Dermis microvascular lymphatic vessel endothelial cell (primary cell): ENCODE measurements at places on chromosomes 3 and 15.
A peak's percentile ranks its signal among the peaks of the same experiment; 100 is the strongest.

GRCh38 chr3:111809186-111809585 lies 49.9 kb upstream of the PHLDB2 start:
- no peak for DNase-seq

DNA sequence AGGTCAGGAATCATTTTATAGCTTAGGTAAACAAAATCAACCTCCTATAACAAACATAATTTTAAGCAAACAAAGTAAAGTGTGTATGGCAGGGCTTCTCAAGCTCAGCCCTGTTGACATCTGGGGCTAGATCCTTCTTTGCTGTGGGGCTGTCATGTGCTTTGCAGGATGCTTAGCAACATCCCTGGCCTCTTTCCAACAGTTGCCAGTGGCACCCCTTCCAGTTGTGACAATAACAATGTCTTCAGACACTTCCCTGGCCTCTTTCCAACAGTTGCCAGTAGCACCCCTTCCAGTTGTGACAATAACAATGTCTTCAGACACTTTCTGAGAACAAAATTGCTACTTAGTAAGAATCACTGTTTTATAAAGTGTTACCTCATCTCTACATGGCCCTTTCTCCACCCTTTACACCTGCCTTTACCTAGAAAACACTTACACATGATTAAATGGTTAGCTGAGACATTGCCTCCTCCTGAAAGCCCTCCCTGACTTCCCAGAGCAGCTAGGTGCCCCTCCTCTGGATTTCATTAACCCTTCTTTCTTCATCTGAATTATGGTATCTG lies 194.0 kb upstream of the LMCD1 start:
- DNase-seq, result no peak

- no peak for DNase-seq
These were observed 62.7 kb downstream of the TJP1 start for GRCh38 chr15:29759596-29759995.

DNA sequence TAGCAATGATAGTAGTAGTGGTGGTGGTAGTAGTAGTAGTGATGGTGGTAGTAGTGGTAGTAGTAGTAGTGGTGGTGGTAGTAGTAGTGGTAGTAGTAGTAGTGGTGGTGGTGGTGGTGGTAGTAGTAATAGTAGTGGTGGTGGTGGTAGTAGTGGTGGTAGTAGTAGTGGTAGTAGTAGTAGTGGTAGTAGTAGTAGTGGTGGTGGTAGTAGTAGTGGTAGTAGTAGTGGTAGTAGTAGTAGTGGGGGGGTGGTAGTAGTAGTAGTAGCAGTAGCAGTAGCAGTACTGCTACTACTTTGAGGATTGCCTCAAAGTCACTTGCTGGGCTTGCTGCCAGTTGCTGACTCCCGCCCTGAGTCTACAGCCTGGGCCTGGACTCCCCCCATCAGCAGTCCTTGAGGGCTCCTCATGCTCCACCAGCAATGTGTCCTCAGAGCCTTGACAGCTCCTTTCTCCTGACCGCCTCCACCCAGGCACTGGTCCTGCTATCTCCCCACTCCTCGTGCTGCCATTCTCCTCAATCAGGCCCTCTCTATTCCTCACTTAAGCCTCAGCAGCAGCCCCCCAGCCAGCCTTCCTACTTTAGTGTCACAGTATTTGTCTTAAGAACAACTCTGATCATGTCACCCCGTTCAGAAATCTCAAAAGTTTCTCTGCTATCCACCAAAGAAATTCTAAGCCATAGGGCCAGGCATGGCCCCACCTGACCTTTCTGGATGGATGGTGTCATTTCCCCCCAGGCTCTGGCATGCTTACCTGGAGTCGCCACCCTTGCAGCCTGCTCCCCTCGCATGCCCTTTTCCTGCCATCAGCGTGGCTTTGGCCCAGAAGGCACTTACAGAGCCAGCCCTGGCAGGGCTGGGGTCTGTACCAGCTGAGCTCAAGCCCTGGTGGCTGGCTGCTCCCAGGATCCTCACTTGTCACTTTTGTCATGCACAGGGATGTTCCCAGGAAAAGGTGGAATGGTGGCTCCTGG lies 45.6 kb downstream of the DLEC1 start:
- peak; percentile 10 for DNase-seq

- no peak for DNase-seq
These were observed 47.6 kb upstream of the CD200R1L start for GRCh38 chr3:112894258-112894657.

DNA sequence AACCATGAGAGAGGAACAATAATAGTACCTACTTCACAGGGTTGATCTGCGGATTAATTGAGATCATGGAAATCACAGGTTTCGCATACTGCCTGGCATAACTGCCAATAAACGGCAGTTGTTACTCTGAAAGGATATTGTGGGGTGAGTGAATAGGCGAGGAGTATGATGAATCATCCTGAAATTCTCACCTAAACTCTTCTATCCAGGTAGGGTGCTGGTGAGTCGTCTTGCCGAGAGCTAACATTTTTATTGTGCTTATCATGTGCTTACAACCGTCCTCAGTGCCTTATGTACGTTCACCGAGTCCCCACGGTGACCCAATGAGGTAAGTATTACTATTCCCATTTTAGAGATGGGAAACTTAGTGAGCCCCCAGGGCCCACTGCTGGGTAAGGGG lies 52.4 kb upstream of the SRGAP3 start:
- no peak for DNase-seq

- peak; percentile 72 for DNase-seq
These were observed 24.6 kb upstream of the AP4E1 start for GRCh38 chr15:50883903-50884302.

GRCh38 chr15:75646944-75647364 lies 758 bp upstream of the SNX33 start:
- DNase-seq, result no peak

DNA sequence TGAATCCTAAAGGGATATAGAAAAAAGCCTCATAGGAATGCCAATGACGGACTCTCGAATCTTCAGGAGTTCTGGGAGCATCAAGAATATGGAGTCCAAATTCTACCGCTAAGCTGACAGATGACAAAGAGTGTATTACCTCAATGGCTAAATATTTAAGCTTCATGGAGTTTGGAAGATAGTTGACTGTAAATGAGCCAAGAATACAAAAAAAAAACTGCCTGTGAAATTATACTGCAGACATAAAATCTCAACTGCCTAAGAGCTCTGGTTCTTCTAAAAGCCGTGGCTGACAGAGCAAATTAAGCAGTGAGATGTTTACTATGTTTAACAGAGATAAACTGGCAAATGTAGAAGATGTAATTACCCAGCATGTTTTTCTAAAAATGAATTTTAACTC lies 140.0 kb downstream of the GADL1 start:
- DNase-seq, result no peak

DNA sequence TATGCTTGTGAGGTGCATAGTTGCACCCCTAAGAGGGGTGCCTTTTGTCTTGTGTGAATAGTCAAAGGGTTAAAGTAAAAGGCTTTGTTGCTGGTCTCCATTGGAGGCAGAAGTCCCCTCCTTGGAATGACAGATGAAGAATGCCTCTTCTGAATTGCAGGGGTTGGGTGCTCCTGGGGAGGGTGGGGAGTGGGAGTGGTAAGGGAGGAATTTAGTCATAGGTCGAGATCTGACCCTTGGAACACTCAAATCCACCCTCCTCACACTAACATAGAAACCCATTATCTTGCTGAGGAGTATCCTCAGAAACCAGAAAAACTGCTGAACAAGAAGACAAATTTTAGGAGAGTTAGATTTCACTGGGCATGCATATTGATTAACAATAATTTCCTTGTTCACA lies 4.7 kb downstream of the CTXND1 start:
- no peak for DNase-seq

GRCh38 chr15:56950979-56951378 lies 32.5 kb downstream of the TCF12 start:
- no peak for DNase-seq

- no peak for DNase-seq
These were observed 271.4 kb downstream of the ARRDC4 start for GRCh38 chr15:98231696-98232440.

DNA sequence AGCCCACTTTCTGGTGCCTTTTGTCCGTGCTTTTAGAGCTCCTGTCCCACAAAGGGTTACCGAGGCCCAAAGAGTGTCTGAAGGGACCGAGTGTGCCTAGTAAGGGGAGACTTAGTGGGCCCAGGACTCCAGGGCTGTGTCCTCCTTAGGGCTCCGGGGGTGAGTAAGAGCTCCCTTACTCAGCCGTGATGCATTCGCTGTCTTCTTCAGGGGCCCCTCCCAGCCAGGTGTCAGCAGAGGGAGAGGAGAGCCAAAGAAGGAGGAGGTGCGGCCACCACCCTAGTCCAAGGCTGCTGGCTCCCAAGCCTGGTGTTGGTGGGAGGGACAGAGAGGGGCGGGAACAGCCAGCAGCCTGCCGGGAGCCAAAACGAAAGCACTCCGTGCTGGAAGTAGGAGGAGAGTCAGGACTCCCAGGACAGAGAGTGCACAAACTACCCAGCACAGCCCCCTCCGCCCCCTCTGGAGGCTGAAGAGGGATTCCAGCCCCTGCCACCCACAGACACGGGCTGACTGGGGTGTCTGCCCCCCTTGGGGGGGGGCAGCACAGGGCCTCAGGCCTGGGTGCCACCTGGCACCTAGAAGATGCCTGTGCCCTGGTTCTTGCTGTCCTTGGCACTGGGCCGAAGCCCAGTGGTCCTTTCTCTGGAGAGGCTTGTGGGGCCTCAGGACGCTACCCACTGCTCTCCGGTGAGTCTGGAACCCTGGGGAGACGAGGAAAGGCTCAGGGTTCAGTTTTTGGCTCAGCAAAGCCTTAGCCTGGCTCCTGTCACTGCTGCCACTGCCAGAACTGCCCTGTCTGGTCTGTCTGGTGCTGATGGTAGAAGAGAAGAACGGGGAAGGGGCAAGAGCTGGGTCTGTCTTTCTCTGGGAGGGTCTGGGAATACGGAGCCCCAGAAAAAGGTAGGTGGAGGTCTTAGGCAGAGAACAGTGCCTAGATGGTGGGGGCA lies at the start of gene IL17RC:
IL17RC (plus strand) TSS at position 365 of the 947 bp plus-strand sequence; CDS start at position 583, 218 bp downstream.
- DNase-seq, result peak; percentile 39

DNA sequence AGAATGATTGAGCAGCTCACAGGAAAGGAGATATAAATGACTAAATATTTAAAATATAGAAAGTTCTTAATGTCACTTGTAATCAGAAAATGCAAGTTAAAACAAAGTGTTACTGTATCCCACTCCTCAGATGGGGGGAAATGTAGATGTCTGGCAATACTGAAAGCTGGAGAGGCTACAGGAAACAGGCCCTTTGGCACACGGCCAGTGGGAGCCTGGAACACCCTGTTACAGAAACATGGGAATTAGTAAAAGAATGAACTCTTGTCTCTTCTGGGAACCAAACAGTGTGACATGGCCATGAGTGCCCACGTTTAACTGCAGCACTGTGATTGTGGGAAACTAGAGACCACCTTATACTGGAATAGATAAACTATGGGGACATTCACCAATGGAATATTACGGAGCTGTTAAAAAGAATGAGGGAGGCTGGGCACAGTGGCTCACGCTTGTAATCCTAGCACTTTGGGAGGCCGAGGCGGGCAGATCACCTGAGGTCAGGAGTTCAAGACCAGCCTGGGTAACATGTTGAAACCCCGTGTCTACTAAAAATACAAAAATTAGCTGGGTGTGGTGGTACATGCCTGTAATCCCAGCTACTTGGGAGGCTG lies 50.2 kb downstream of the CDCP1 start:
- no peak for DNase-seq

DNA sequence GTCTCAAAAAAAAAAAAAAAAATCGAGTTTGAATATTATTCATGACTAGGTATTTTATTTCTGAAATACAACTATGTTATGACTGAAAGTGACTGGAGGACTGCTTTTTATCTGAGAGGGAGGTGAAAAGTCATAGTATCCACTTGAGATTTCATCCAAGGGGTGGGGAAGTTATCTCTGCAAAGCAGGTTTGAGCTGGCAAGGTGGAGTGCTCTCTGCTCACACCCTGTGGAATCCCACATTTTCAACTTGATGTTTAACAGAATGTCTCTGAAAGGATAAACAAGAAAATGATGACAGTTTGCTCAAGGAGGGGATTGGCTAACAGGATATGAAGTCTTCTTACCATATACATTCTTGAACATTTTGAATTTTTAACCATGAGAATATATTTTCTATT lies 27.3 kb upstream of the SEC62 start:
- DNase-seq, result no peak

GRCh38 chr15:90489514-90489913 lies 40.2 kb upstream of the CRTC3 start:
- DNase-seq, result no peak

- no peak for DNase-seq
These were observed 9.0 kb upstream of the ADCY5 start for GRCh38 chr3:123457841-123458240.

- no peak for DNase-seq
These were observed 397.7 kb upstream of the LMCD1 start for GRCh38 chr3:8103954-8104353.

- no peak for DNase-seq
These were observed 1.5 kb downstream of the RPL35A start for GRCh38 chr3:197951392-197951990.

GRCh38 chr3:55571216-55571813 lies 84.2 kb upstream of the WNT5A start:
- no peak for DNase-seq

- no peak for DNase-seq
These were observed 15.3 kb downstream of the PIGB start for GRCh38 chr15:55334371-55334770.

DNA sequence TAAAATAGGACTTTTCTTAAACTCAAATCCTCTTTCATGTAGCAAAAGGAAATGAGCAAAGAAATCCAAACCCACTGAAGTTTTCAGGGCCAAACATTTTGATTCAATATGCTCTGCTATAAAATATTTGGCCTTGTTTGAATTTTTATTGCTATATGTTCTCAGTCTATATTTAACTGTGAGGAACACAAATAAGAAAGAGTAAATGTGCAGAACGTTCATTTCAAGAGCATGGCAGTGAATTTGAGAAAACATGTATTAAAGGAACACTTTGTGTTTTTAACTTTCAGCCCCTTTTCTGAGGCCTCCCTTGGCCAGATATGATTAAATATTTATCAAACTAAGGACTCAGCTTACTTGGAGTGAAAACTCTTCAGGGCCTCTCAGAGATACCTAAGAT lies 124.7 kb upstream of the CCNL1 start:
- no peak for DNase-seq

DNA sequence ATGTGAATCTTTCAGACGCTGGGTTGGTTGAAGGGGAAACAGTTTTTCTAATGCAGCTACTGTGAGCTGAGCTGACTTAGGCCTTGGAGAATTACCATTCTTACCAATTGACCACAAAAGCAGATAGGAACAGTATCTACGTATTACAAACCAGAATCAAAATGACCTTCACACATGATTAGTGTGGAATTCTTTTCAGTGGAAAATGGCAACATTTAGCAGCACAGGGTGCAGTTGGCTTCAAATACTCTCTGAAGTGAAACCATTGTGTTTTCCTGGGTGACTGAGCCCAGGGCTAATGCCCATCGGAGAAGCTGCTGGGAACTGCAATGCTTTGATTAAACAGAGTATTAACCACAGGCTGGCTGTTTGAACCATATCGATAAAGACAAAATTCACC lies 40.2 kb upstream of the GOLGA8J start:
- no peak for DNase-seq
